ENCODE measurements at places on chromosomes 7 and 10.

- no peaks in the 10 kb centered on the region for H3K27me3 ChIP-seq
- H3K27ac ChIP-seq, result no peak overlapping the region
- no peak overlapping the region for H3K4me3 ChIP-seq
- no peak for DNase-seq
Observed at GRCh38 chr7:54563329-54563916, 21.2 kb downstream of the VSTM2A start.

GRCh38 chr10:12588091-12588860 is 238.9 kb downstream of the CAMK1D start:
- peak overlapping the region; percentile 93 for H3K4me3 ChIP-seq
- H3K27ac ChIP-seq, result peak overlapping the region; percentile 87
- H3K27me3 ChIP-seq, result no peaks in the 10 kb centered on the region
- H3K4me1 ChIP-seq, result peaks cover 36% of the 10 kb centered on the region
- peaks cover 3% of the 10 kb centered on the region for H3K36me3 ChIP-seq

GRCh38 chr7:157434231-157434630 is 97.4 kb downstream of the DNAJB6 start:
- H3K27ac ChIP-seq, result no peak overlapping the region
- DNase-seq, result no peak
- no peaks in the 10 kb centered on the region for H3K36me3 ChIP-seq
- peaks cover 14% of the 10 kb centered on the region for H3K4me1 ChIP-seq

GRCh38 chr7:64277630-64278029 is 36.1 kb upstream of the ZNF736 start:
- no peak overlapping the region for H3K27ac ChIP-seq
- H3K27me3 ChIP-seq, result no peaks in the 10 kb centered on the region
- H3K36me3 ChIP-seq, result no peaks in the 10 kb centered on the region
- no peak for DNase-seq
- no peaks in the 10 kb centered on the region for H3K4me1 ChIP-seq

DNA sequence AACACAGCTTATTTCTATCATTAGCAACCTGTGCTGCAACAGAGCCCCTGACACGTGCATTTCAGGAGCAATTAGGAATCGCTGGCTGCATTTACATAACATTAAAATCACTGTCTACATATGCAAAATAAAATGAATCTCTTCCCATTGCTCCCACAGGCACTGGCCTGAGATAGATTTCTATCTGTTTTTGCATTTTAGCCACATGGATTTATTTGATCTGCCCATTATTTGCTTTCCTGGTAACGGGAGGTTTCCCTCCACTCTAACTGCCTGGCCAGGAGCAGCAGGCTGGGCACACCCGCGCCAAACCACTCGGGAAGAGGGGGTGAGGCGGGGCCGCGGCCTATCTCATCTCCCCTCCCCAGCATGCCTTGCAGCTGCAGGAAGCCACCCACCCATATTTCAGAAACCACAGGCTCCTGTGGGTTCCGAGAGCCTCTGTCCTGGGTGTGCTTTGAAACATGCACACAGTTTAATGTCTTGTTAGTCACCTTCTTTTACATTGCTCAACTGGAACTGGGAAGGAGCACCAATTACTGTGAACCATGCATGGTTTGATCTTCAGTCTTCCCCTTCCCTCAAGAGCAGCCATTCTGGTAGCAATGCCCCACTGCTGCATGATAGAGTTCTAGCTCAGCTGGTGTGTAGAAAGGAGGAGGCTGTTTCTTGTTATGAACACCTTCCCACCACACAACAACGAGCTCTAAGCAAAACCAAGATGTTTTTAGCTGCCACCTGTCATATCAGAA is 37.7 kb upstream of the IKZF1 start:
- H3K4me3 ChIP-seq, result peak overlapping the region; percentile 87
- H3K36me3 ChIP-seq, result no peaks in the 10 kb centered on the region
- peak; percentile 41 for DNase-seq
- H3K27ac ChIP-seq, result peak overlapping the region; percentile 99
- H3K4me1 ChIP-seq, result peaks cover 81% of the 10 kb centered on the region

DNA sequence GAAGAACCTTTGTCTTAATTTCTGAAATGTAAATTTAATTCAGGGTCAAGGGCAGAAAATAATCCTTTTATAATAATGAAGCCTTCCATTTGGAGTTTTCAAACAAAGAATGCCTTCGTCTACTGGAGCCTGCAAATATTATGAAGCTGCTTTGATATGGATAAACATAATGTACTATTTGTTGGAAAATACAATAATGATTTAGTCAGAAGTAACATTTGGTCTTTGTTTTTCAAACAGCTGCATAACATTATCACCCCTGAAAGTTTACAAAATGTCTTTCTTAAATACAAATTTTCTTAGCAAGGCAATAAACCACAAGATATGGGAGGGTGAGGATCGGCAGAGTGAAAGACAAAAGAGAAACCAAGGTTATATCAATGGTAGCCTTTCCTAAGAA is 41.5 kb downstream of the TMEM26 start:
- no peaks in the 10 kb centered on the region for H3K4me1 ChIP-seq
- DNase-seq, result no peak
- H3K36me3 ChIP-seq, result no peaks in the 10 kb centered on the region
- H3K27me3 ChIP-seq, result peaks cover 22% of the 10 kb centered on the region

DNA sequence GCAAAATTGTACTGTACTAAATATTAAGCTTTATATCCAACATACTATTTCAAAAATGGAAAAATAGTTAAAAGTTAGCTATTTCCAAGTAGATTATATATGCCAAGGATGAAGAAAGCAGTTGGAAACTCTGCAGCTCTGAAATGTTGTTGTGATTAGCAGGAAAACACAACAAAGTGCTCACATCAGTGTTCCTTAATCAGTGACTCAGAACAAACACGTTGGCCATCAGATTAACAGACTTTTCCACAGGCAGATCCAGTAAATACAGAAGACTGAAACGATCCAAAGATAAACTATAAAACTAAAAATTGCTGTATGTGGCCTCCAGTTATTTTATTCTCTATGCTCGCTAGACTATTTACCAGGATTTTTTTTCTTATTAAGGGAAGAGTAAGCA is 99.6 kb upstream of the SEMA3D start:
- no peak overlapping the region for H3K4me3 ChIP-seq
- no peak for DNase-seq
- no peaks in the 10 kb centered on the region for H3K27me3 ChIP-seq
- no peak overlapping the region for H3K27ac ChIP-seq
- H3K36me3 ChIP-seq, result no peaks in the 10 kb centered on the region
- H3K4me1 ChIP-seq, result no peaks in the 10 kb centered on the region

DNA sequence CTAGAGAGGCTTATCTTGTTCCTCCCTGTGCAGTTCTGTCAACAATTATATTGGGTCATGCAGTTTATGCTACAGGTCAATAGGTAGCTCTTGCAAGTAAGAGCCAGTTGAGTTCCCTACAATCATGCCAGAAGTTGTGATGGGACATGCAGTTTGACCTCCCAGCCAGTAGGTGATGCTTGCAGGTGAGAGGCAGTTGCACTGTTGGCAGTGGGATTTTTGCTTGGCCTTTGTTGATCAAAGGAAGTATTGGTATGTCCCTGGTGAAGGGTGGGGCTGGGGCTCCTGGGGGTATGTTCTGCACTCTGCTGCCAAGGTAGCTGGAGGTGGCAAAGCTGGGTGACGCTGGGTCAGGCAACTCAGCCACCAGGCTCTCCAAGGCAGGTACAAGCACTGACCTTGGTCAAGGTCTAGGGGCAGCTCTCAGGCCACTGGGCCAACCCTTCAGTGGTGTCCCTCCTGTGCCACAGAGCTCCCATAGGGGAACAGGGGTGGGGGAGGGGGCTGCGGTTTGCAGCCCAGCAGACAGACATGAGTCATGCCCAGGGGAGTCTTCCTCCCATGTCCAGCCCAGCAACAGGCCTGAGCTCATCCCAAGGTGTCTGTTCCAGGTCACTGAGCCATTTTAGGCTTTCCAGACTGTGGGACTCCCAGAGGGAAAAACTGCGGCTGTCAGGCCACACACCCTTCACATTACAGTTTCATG is 43.3 kb downstream of the MEOX2 start:
- H3K4me1 ChIP-seq, result no peaks in the 10 kb centered on the region
- no peaks in the 10 kb centered on the region for H3K27me3 ChIP-seq
- DNase-seq, result no peak
- no peak overlapping the region for H3K27ac ChIP-seq

GRCh38 chr7:134406431-134406830 is 52.5 kb downstream of the AKR1B1 start:
- H3K36me3 ChIP-seq, result no peaks in the 10 kb centered on the region
- no peak for DNase-seq
- no peaks in the 10 kb centered on the region for H3K4me1 ChIP-seq
- H3K27me3 ChIP-seq, result peaks cover 22% of the 10 kb centered on the region
- no peak overlapping the region for H3K27ac ChIP-seq

GRCh38 chr10:59234816-59235429 is 58.5 kb downstream of the PHYHIPL start:
- H3K27ac ChIP-seq, result no peak overlapping the region
- H3K4me3 ChIP-seq, result no peak overlapping the region
- H3K4me1 ChIP-seq, result no peaks in the 10 kb centered on the region
- no peaks in the 10 kb centered on the region for H3K36me3 ChIP-seq
- no peak for DNase-seq

GRCh38 chr7:138842111-138842510 is 44.1 kb upstream of the ATP6V0A4 start:
- H3K27me3 ChIP-seq, result peaks cover 45% of the 10 kb centered on the region
- no peak overlapping the region for H3K27ac ChIP-seq
- no peak overlapping the region for H3K4me3 ChIP-seq
- DNase-seq, result no peak
- H3K36me3 ChIP-seq, result no peaks in the 10 kb centered on the region

DNA sequence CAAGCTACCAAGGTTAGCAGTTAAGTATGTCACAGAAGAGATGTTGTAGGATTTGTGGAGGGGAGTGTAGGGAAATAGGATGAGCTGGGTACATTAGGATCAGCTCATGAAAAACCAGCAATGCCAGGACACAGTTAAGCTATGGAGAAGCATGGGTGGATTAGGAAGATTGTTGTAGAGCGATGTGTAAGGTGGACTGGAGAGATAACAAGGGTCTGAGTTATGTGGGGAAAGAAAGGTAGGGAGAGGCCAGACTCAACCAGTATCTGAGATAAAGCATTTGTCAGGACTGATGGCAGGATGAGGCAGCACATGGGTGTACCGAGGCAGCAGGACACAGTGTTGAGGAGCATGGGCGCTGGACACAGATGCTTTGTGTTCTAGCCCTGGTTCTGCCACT is 85.4 kb upstream of the PRR15 start:
- H3K4me1 ChIP-seq, result no peaks in the 10 kb centered on the region
- no peak for DNase-seq
- peaks cover 5% of the 10 kb centered on the region for H3K27me3 ChIP-seq
- no peak overlapping the region for H3K27ac ChIP-seq
- H3K4me3 ChIP-seq, result no peak overlapping the region

DNA sequence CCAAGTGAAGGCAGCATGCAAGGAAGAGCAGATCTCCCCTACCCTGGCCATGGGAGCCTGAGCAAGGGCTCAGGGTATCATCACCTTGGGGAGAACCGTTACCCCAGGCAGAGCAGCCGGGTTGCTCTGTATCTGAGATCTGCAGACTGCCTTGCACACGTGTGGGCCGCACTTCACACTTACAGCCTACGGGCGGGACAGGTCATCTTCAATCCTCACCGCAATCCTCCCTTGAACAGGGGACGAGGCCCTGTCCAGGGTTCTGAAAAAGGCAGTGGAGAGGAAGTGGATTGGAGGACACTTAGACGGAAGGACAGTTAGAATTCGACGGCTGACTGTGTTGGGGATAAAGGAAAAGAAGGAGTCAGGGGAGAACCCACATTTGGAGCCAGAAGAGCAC is 51.4 kb downstream of the NPS start:
- H3K4me3 ChIP-seq, result no peak overlapping the region
- H3K27ac ChIP-seq, result no peak overlapping the region
- no peaks in the 10 kb centered on the region for H3K4me1 ChIP-seq
- no peaks in the 10 kb centered on the region for H3K36me3 ChIP-seq
- peaks cover 14% of the 10 kb centered on the region for H3K27me3 ChIP-seq

GRCh38 chr7:88337572-88337971 is 30.9 kb upstream of the STEAP4 start:
- peaks cover 2% of the 10 kb centered on the region for H3K36me3 ChIP-seq
- no peaks in the 10 kb centered on the region for H3K4me1 ChIP-seq
- DNase-seq, result no peak
- no peak overlapping the region for H3K4me3 ChIP-seq

DNA sequence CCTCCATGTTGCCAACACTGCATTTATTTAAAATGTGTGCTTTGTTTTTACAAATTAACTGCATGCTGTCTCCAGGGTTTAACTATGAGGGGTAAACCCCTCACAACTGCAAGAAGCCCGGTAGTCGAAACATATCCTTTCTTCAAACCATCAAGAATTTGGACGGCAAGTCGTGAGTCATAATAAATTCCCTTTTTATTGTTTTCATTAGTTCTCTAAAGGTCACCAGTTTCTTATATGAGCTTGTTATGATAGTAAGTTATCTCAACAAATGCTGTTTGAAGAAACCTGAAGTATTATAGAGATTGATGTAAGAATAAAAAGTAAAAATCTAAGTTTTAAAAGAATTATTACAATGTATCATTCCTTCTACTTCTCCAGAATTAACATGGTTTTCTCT is 12.2 kb upstream of the FIGNL1 start:
- DNase-seq, result no peak
- H3K27me3 ChIP-seq, result peaks cover 27% of the 10 kb centered on the region
- H3K4me3 ChIP-seq, result no peak overlapping the region
- peaks cover 1% of the 10 kb centered on the region for H3K4me1 ChIP-seq
- H3K36me3 ChIP-seq, result peaks cover 5% of the 10 kb centered on the region
- no peak overlapping the region for H3K27ac ChIP-seq

GRCh38 chr10:83515001-83515400 is 624.3 kb upstream of the GHITM start:
- no peak for DNase-seq
- H3K4me3 ChIP-seq, result no peak overlapping the region
- H3K4me1 ChIP-seq, result no peaks in the 10 kb centered on the region
- no peaks in the 10 kb centered on the region for H3K27me3 ChIP-seq
- no peak overlapping the region for H3K27ac ChIP-seq
- no peaks in the 10 kb centered on the region for H3K36me3 ChIP-seq

DNA sequence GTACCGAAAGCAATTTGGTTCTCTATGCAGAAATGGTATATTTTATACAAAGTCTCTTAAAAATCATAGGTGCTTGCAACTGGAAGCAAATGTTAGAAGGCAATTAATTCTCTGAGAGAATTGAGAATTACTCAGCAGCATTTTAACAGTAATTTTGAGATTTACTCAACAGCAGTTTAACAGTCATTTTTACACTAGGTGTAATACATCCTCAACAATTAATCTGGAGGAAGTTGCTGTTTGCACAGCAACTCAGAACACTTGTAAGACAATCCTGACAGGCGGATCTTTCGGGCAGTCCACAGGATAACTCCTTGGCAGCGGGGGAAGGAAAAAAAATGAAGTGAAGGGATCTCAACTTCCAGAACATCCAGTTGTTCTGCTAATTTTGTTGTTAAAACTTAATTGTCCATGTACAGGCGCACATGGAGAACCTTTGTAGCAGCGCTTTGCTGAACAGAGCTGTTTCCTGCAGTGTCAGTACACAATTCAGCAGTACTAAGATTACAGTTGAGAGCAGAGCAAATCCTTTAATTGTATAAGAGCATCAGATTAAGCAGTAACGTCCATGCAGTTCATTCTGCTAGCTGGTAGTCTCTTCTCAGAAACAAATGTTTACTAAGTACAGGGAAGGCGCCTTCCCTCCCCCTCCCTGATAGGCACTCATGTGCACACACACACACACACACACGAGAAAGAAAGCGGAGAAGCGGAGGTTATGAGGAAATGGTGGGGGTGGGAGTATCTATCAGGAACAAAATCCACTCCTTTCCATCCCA is 43.8 kb downstream of the ENO4 start:
- H3K36me3 ChIP-seq, result no peaks in the 10 kb centered on the region
- H3K4me1 ChIP-seq, result peaks cover 3% of the 10 kb centered on the region
- no peak overlapping the region for H3K27ac ChIP-seq
